Muscle of leg (tissue), 16 donors: ENCODE measurements at places on chromosomes 11 and 22. TPM values are rescaled to one million over a fixed set of nuclear protein-coding genes. Genes with fewer than 3 reads are reported as not detected.

DNA sequence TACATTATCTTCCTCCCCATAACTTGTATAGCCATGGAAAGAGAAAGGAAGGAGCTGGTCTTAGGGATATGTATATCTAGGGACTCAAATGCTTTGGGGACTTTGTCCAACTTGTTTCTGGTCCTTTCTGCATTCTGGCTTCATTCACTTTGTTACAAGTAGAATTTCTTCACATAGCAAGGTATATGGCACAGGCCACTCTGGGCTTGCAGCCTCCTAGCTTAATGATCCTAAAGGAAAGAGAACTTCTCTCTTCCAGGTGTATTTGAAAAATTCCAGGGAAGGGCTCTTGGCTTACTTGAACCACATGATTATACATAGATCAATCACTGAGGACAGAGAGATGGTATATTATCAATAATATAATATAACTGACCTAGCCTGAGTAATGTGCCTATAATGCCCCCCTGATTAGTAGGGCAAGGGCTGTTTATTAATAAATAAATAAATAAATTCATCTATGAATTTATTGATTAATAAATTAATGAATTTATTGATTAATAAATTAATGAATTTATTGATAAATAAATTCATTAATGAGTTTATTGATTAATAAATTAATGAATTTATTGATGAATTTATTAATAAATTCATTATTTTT, 48.2 kb upstream of the CEP295 start:
- peak; percentile 7 for DNase-seq

- DNase-seq, result no peak
Observed at GRCh38 chr11:6455070-6455469, 14.3 kb upstream of the HPX start.

DNA sequence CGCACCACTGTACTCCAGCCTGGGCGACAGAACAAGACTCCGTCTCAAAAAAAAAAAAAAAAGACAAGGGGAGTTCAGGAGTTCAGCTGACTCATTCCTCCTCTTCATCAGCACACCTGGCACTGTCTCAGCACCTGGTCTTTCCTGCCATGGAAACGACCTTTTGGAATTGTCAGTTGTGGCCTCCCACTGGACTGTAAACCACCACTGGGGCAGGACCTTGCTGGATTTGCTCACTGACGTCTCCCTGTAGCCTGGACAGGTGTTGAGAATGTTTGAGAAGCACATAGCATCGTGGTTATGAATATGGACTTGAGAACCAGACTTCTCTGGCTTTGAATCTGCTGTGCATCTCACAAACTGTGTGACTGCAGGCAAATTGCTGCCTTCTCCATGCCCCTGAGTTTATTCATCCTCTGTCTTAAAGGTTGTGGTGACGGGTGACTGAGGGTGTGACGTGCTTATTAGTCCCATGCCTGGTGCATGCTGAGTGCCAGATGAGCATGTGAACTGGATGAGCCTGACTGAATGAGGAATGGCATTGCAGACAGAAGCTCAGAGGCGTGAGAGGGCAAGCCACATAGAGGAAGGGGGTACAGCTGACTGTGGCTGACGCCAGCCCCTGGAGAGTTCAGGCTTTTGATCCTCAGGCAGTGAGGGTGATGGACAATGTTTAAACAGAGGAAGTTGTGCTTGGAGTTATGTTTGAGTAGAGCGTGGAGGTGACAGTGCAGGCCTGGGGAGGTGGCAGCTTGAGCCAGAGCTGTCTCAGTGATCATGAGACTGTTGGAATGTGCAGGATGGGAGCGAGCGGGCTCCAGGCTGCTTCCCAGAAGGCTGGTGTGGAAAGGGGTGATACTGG, 12.7 kb downstream of the TOM1 start:
- DNase-seq, result no peak

DNA sequence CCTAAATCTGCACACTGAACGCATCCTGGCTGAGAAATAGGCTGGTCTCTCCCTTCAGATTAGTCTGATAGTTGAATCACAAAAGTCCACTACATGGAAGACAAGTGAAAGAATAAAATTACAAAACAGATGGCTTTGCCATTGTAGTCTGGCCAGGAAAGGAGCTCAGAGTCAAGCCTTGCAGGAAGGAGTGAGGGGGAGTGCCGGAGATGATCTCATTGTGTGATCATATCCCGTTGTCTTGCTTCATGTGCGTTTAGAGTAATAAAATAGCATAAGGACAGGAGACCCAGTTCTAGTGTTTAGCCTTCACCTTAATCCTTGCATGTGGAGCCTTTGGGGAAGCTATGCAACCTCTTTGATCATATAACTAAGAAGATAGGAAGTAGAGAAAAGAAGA, 666.7 kb upstream of the RAG2 start:
- peak; percentile 46 for DNase-seq

DNA sequence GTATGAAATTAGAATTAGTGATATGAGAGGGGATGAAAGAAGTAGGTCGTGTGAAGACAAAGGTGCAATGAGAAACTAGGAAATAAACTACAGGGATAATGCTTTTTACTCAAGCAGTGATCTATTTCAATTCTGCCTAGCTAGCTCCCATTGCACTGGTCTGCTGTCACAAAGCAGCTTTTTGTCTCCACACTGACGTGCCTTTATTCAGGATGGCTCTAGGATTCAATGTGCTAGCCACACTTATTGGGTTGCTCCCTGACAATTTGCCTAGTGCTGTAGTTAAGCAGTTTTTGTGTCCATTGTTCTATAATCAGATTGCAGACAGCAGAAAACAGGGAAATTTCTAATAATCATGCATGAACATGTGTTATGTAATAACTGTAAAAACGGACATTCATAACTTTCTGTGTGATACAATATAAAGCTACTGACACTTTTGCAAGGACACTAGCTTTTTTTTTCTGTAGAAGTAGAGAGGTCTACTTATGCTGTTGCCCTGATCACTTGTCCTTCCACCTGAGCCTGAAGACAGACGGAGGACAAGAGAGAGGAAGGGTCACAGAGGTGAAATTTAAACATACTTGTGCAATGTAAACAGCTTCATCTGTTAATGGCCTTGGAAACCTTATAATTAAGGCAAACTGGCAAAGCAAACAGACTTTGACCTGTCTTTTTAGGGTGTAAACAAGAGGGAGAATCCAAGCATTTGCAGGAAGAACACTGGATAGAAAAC, 269.6 kb downstream of the LRRC4C start:
- no peak for DNase-seq

GRCh38 chr22:40314041-40314440, 32.3 kb upstream of the ADSL start:
- no peak for DNase-seq

- DNase-seq, result no peak
Observed at GRCh38 chr11:32154275-32154674, 63.4 kb downstream of the RCN1 start.

GRCh38 chr11:119738059-119738439, 9.0 kb upstream of the NECTIN1 start:
- DNase-seq, result no peak

GRCh38 chr11:3207526-3208189, 11.0 kb downstream of the MRGPRG start:
- DNase-seq, result no peak

GRCh38 chr22:41564563-41564962, 3.8 kb downstream of the CSDC2 start:
- DNase-seq, result no peak

DNA sequence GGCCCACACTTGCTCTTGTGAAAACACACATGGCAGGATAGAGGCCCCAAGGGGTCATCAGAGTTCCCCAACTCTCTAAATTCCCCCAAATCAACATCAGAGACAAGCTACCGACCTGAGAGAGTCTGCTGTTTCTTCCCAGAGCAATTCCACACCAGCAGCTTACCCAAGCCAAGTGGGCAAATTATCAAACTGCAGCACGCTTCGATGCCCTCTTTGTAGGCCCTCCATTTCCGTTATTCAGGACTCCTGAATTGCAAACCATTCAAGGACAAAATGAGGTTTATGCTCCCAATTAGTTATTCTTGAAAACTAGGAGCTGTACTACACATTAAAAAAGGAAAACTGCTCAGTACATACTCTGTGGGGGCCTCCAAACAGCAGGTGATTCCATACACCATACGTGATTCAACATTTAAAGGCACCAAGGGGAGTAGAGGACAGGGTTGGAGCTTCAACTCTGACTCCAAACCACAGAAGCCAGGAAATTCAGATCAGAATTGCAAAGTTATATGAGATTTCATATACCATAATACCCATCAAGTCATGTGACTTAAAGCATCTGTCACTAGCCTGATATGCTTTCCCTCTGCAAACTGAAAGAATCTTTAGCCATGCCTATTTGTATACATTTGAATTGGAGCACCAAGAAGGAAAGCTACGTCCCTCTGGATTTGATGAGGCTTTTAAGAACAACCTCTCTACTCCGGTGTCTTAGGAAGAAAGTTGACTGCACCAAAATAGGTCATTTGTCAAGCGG, 234.8 kb downstream of the CADM1 start:
- DNase-seq, result no peak

DNA sequence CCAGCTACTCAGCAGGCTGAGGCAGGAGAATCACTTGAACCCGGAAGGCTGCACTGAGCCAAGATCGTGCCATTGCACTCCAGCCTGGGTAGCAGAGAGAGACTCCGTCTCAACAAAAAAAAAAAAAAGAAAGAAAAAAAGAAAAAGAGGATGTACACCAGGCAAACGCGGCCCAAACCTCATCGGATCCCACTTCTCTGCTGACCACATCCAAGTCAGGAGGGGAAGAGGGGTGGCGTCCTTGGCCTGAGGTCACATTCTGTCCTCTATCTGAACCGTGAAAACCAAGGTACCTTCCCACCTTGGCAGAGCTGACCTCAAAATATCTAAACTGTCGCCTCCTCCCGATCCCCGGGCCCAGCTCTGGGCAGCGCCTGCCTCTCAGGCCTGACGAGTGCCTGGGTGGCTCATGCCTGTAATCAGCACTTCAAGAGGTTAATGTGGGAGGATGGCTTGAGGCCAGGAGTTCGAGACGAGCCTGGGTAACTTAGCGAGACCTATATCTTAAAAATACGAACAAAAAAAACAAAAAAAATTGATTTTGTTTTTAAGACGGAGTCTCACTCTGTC, 25.1 kb downstream of the RGL4 start:
- no peak for DNase-seq

DNA sequence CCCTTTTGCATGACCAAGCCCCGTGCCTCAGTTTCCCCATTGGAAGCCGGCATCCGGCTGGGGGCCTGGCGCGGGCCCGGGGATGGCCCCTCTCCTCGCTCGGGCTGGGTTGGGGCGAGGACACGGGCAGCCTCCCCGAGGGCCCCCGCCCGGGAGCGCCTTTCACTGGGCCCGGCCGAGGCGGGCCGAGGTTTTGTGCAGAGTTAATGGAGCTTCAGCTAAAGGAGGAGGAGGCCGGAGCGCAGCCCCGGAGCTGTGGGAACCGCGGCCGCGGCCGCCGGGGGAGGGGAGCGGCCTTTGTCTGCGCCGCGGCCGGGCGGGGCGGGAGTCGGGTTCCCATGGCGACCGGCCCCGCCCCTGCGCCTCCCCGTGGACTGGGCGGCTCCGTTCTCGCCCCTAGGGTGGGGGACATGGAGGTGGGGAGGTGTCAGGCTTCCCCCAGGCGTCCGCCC, 1.4 kb upstream of the MAPK11 start:
- DNase-seq, result no peak

DNA sequence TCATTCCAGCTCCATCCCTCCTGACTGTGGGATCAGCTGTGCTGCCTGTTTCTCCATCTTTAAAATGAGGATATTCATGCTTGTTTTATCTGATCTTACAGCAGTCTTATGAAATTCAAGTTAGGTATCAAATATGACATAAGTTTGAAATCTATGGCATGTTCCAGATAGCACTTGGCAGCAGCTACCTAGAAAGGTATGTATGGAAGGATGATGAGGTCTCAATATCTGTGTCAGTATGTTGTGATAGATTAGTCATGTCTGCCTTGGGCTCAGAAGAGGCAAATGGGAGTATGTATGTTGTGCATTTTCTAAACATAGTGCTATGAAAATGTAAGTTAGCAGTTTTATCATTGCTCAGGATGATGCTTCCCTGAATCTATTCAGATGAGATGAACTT, 122.1 kb downstream of the NAV2 start:
- no peak for DNase-seq

GRCh38 chr22:29704528-29705285, 15.1 kb upstream of the CABP7 start:
- DNase-seq, result peak; percentile 73

- DNase-seq, result no peak
Observed at GRCh38 chr11:86058360-86058759, 10.5 kb downstream of the PICALM start.

DNA sequence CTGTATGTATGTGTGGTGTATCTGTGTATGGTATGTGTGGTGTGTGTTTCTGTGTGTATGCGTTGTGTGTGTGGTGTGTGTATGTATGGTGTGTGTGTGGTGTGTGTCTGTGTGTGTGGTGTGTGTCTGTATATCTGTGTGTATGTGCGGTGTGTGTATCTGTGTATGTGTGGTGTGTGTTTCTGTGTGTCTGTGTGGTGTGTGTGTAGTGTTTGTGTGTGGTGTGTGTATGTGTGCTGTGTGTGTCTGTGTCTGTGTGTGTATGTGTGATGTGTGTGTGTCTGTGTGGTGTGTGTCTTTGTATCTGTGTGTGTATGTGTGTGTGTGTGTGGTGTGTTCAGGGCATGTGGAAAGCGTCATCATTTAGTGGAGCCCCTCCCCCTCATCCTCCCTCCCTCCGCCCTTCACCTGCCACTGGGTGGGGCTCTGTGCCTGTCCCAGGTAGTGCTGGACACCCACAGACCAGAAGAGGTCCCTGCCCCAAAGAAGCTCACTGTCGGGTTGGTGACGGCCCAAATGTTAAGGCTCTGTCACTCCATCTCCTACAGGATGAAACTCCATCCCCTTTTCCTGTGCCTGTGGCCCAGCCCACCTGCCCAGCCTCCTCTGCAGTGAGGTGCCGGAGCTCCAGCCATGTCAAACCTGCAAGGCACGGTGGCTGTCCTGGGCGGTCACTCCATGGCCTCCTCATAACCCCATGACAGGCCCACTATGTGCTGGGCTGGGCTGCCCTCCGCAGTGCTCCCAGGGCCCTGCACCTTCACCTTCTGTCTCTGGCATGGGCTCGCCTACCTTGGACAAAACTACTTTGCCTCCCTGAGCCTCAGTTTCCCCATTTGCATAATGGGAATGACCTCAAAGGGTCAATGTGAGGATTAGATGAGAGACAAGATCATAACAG, 23.4 kb upstream of the SHISAL1 start:
- DNase-seq, result no peak

The MMP27 gene
- not detected for polyA plus RNA-seq

The KRTAP5-10 gene
- polyA plus RNA-seq, result not detected

The NXPE2 gene
- 0.12 TPM for polyA plus RNA-seq

The GAB2 gene
- polyA plus RNA-seq, result 11.7 TPM

The MGAT3 gene
- polyA plus RNA-seq, result 5.3 TPM

The TMPRSS4 gene
- polyA plus RNA-seq, result 5.2 TPM

The CCDC73 gene
- not detected for polyA plus RNA-seq

The GLB1L3 gene
- polyA plus RNA-seq, result not detected
